ENCODE measurements at places on chromosomes 5 and 9.

DNA sequence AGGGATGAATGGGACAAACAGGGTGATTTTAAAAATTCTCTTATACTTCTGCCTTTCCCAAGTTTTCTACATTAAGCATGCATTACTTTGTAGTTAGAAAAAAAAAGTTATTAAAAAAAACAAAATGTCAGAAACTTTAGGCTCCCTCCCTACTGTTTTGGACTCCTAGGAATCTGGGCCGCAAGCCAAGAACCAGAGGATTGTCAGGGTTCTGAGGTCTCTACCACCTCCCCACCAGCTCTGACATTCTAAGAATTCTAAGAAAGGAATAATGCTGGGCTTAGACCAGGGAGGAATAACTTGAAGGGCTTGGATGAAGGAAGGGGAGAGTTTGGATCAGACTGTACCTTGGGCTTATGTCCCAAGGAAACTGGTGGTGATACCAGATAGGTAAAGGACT, 1.1 kb upstream of the ARHGEF39 start:
- DNase-seq = no peak

GRCh38 chr5:88827997-88828396, 55.0 kb downstream of the MEF2C start:
- DNase-seq = no peak

DNA sequence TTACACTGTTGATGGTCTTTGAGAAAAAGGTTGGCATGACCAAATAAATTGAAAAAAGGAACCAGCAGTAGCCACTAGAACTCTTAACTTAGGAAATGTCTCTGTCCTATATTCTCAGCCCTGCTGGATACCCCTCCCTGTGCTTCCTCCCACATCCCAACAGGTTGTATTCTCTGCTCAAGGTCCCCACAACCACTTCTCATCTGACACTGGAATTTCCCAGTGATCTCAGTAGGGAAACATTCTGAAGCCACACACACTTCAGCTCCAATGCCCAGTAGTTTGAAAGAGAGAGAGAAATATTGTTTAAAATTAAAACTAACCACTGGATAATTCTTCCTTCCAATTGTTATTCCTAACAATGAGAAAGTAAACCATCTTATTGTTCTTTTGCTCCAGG, 30.0 kb upstream of the NREP start:
- no peak for DNase-seq

GRCh38 chr5:57243286-57244137, 69.7 kb downstream of the GPBP1 start:
- DNase-seq = no peak

- DNase-seq = no peak
These were observed 662.9 kb upstream of the ZNF608 start for GRCh38 chr5:125409234-125409860.

- no peak for DNase-seq
These were observed 361.0 kb downstream of the NFIB start for GRCh38 chr9:13952906-13953305.

DNA sequence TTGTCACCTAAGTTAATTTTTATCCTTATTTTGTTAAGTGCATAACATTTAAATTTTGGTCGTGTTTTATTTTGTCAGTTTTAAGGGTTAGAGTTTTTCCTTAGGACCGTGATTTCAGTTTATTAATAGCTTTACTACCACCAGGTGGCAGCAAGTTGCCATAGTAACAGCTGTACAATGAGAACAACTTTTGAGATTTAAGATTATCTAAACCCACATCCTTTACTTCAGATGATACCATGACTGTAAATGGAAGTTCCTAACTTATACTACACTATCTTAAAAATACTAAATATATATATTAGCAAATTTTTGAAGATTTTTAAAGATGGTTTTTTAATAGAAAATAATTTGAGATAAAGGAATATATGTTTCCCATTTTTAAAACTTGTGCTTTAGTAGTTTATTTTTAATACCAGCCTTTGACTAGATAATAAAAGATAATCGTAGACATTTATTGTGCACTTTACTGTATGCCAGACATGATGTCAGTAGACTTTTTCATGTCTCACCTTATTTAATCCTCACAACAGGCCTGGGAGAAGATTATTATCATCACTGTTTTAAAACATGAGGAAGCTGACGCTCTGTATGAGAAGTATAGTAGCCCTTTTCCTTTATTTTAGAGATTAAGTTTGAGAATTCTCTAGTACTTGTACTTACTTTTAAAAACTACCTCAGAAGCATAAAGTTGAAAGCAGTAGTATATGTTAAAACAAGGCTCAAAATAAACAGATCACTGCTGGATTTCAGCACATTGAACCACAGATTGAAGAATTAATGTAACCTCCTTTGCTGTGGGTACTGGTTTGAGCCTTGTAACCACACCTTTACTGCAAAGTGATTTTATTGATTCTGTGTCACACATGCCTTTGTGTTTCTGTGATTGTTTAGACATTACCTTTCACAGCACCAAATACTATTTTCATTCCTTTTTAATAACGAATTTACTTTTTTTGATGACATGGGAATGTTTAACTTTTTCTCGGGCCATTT, 27.5 kb downstream of the SREK1 start:
- peak; percentile 47 for DNase-seq

- DNase-seq = no peak
These were observed 34.0 kb upstream of the NCS1 start for GRCh38 chr9:130138171-130138653.

- no peak for DNase-seq
These were observed 72.2 kb downstream of the PTCD2 start for GRCh38 chr5:72392326-72392733.

DNA sequence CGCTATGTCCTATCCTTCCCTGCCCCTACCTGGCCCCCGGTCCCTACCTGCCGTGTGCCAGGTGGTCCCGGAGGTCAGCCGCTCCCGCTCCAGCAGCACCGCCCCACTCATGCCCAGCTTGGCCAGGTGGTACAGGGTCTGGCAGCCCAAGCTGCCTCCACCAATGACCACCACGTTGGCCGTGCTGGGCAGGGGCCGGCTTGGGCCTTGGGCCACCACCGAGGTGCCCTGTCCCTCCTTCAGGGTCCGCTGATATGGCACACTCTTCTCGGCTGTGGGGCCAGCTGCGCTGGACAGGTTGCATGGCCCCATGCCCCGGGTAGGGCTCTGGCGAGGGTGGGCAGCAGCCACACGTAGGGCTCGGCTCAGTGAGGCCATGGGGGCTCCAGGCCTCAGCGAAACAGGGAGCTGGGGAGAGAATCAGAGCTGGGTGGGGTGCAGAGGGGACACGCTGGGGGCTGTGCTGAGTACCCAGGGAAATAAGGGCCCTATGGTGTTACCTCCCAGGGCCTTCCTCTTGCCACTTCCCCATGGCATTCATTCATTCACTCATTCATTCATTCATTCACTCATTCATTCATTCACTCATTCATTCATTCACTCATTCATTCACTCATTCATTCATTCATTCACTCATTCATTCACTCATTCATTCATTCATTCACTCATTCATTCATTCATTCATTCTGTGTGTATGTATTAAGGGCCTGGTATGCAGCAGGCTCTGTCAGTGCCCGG, 4.2 kb downstream of the SARDH start:
- no peak for DNase-seq

DNA sequence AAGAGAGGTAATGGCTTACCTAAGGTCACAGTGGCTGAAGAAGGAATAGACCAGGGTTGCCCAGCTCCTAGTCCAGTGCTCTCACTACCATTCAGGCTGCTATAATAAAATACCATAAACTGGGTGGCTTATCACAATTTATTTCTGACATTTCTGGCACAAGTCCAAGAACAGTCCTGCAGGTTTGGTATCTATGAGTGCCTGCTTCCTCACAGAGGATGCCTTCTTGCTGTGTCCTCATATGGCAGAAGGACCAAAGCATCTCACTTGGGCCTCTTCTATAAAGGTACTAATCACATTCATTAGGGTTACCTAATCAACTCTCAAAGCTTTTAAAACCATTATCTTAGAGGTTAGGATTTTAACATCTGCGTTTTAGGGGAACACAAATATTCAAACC, 17.2 kb downstream of the STARD4 start:
- DNase-seq = no peak

DNA sequence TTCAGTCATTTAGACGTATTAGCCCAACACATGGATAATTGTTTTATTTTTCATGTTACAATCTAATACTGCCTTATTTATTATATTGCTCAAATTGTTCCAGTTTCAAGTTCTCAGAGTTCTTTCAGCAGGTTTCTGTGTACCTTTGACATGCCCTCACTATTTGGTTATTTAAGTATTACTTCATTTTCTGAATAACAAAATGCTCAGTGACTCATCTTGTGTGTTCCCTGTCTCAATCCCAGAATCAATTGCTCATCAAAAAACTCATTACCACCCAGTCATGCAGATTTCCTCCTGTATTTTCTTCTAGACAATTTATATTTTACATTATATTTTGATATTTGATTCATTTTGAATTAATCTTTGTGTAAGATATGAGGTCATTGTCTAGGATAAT, 562.6 kb downstream of the ANXA1 start:
- no peak for DNase-seq

- no peak for DNase-seq
These were observed 114.3 kb upstream of the EPB41L4A start for GRCh38 chr5:112533362-112533761.

DNA sequence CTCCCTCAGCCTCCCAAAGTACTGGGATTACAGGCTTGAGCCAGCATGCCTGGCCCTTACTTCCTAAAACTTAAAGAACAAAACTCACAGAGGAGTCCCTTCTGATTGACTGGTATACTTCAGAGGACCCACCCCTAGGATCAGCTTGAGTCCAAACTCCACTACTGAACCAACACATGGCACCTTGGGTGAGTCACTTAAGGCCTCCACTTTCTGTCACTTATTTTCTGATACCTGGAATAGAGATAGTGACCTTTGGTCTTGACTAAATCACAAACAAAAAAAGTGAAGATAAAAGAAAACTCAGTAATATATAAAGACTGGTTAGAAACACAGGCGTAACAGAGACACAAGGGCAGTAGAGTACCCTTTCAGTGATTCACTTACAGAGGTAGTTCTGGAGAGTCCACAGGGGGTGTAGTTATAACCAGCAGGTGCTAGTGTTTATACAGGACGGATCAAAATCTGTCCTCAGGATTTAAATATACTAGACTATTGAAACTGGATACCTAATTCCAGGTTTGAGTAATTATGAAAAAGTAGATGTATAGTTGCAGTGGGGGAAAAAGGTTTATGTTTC, 274.3 kb upstream of the ANKRD55 start:
- DNase-seq = no peak

DNA sequence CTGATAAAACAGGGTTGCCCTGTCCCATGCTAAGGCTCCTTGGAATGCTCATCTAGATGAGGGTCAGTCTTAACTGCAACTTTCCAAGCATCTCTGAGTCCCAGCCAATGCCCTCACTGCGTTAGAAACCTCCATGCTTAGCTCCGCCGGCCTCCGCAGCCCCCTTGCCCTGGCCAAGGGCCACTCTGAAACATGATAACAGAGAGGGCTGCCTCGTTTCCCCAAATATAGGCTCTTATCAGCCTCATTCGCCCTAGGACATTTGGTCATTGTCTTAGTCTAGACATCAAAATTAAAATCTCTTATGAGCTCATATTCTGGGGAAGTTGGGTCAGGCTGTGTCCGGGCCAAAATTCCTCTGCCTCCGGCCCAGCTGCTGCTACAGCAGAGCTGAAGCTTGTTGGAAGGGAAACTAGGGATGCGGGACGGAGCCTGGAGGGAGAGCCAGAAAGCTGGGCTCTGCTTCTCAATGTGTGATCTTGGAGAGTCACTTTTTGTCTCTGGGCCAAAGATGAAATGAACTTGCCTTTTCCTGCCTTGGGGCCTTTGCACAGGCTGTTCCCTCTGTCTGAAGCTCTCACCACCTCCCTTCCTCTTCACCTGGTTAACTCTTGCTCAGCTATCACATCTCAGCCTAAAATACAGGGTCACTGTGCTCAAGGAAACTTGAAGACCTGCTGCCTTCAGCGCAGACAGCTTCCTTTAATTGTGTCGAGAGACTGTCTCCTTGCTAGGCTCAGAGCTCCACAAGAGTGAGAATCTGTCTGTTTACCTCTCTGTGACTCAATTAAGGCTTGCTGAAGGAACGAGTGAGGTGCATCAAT, 191.3 kb downstream of the RGS3 start:
- no peak for DNase-seq

GRCh38 chr9:113179839-113180238, 29.0 kb downstream of the SLC31A2 start:
- no peak for DNase-seq

GRCh38 chr9:132498531-132499210, 83.7 kb upstream of the BARHL1 start:
- no peak for DNase-seq

DNA sequence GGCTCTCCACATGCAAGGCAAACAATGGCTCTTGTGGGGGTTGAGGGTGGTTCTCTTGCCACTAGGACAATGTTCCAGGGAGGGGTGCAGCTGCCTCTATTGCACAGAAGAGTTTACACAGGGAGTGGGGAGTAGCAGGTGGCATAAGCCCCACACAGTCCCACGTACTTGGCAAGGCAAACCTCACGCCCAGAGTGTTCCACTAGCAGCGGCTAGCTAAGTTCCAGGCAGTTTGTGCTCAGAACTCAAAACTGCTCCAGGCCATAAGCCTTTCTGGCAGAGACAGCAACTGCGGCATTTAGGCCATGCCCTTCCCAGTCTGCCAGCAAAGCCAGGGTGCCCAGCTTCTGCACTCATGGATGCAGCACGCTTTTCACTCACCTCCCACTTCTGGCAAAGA, 29.0 kb upstream of the BTNL3 start:
- DNase-seq = no peak

DNA sequence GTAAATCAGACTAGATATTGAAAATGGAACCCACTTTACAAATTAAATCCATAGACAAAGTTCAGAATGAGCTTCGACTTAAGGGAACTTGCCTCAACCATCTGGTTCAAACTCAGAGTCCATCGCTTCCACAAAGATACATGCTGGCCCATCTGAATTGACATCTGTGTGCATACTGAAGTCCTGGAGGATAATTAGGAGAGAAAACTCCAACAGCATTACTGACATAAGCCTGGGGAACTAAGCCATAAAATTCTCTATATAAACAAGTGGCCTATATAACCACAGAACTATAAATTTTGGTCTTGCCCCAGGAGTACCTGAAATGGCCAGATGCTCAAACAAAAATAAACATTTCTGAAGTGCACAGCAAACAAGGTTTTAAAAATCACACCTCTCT, 94.4 kb downstream of the IZUMO3 start:
- DNase-seq = no peak

DNA sequence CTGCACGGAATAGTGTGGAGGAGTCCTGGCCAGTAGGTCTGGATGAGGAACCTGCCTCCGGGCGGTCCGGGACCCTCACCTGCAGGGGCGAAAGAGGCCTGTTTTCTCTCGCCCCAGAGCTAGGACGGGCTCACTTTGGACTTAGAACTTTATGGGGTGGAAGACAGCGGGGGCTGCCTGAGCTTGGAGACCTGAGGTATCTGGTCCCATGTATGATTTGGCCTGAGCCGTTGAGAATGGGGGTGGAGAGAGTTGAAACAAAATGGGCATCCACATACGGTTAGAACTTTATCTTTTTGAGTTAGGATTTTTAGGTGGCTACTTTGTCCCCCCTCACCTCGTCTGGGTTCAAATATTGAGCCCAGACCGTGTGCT, 681 bp upstream of the ETF1 start:
- DNase-seq = no peak

All from stimulated activated naive CD4-positive, alpha-beta T cell treated with Interleukin-2 at 50 U/mL for 16 hours (primary cell).